Coronary artery (tissue), 2 donors: ENCODE measurements at places on chromosomes 7 and 10.
A peak's percentile ranks its signal among the peaks of the same experiment; 100 is the strongest.

DNA sequence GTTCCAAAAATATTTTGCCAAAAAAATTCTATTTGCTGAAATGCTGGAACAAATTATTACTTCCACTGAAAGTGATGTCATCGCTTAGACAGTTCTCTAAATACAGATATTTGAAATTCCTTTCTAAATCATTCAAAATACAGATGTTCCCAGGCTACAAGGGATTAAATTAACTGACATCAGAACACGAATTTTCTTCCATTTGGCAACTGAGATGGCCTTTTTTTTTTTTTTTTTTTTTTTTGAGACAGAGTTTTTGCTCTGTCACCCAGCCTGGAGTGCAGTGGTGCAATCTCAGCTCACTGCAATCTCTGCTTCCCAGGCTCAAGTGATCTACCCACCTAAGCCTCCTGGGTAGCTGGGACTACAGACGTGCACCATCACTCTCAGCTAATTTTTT, 57.0 kb downstream of the P4HA1 start:
- no peak for DNase-seq

DNA sequence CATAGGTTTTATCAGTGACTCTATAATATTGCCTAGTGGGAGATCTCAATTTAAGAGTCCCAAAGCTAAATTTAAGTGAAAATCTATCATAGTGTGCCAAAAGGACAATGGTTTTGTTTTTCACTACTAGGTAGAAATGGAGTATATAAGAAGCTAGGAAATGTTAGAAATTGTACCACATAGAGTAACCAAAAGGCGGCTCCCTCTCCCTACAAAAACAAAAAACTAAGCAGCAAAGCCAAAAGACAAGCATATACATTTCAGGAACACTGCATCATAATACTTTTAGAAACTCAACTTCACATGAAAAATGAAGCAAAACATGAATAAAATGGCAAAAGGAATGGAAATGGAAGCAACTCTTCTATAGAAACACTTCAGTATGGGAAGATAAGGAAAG, 271.6 kb downstream of the CACNA2D1 start:
- no peak for DNase-seq

GRCh38 chr7:95607561-95607960, 11.2 kb upstream of the PDK4 start:
- DNase-seq: no peak

GRCh38 chr7:106370542-106370941, 85.8 kb upstream of the NAMPT start:
- no peak for DNase-seq

GRCh38 chr7:148615085-148615730, 24.6 kb downstream of the C7orf33 start:
- no peak for DNase-seq

DNA sequence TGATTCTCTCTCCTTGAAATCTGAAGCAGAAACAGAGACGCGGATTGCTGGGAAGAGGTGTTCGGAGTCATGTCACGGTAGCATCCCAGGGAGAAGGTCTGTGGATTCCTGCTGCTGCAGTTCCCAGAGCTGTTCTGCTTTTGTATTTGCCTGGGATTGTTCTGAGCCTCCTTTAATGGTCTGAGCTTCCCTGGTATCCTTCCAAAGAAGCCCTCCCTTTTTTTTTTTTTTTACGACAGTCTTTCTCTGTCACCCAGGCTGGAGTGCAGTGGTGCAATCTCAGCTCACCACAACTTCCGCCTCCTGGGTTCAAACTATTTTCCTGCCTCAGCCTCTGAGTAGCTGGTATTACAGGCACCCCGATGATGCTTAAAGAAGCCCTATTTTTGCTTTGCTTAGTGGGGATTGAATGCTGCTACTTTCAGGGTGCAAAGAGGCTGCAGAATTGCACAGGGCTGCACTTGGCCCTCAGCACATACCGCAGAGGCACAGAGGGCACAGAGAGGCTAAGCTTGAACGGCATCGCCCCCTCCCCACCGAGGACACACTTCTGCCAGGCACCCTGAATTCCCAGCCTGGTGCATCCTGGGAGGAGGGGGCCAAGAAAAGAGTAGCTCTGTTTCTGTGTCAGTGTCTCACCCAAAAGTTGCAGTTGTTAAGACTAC, 208.6 kb upstream of the GALNT17 start:
- peak; percentile 29 for DNase-seq

- DNase-seq: no peak
These were observed 52.6 kb upstream of the SMNDC1 start for GRCh38 chr10:110357252-110357780.

GRCh38 chr10:47301833-47302232, 1.8 kb downstream of the GDF10 start:
- no peak for DNase-seq

DNA sequence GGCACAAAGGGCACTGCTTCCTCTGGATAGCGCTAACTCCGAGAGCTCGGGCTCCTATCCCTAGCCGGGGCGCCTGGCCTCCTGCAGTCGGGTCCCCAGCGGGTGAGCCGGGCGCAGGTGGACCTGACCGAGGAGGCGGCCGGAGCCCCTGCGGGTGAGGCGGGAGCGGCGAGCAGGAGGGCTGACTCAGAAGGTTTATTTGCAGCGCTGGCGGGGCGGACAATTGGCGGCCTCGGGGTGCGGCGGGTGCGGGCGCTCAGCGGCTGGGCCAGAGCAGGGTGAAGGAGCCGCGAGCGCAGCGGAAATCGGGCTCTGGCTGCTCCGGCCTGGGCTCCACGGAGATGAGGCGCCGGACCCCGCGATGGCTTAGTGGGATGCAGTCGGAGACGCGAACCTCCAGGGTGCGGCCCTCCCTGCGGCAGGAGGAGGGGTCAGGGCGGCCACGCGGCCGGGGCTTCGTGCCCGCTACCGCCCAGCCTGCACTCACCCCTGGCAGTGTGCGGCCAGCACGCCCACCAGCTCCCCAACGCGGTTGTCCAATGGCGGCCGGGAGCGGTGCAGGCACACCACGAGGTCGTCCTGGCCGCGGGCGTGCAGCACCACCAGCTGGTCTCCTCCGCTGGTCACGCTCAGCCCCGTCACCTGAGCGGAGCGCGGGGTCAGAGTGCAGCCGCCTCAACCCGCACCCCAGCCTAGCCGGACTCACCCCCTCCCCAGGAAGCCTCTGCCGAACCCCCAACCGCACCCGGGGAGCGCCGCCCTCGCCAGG, 16.1 kb downstream of the MYO1G start:
- peak; percentile 71 for DNase-seq

- no peak for DNase-seq
These were observed 32.5 kb downstream of the ZNF277 start for GRCh38 chr7:112238852-112239610.
